ENCODE measurements at places on chromosomes 13 and 19. TPM values are rescaled to one million over a fixed set of nuclear protein-coding genes. Genes with fewer than 3 reads are reported as not detected.

COL5A3 gene
- 4.6 TPM for polyA plus RNA-seq

SBK2 gene
- polyA plus RNA-seq, result 0.91 TPM

FUT6 gene
- 0.03 TPM for polyA plus RNA-seq

ZNF575 gene
- polyA plus RNA-seq, result 0.35 TPM

MUC16 gene
- polyA plus RNA-seq, result not detected

FFAR1 gene
- not detected for polyA plus RNA-seq

ZNF470 gene
- polyA plus RNA-seq, result 2.1 TPM

PSG7 gene
- not detected for polyA plus RNA-seq

ZNF493 gene
- polyA plus RNA-seq, result 1.1 TPM

ZNF560 gene
- 0.04 TPM for polyA plus RNA-seq

TMED1 gene
- polyA plus RNA-seq, result 79.3 TPM

RFPL4A gene
- polyA plus RNA-seq, result not detected

NKPD1 gene
- polyA plus RNA-seq, result 0.18 TPM

NDUFA3 gene
- 338 TPM for polyA plus RNA-seq

TYK2 gene
- polyA plus RNA-seq, result 41.7 TPM

HTR2A gene
- polyA plus RNA-seq, result 0.04 TPM

FZR1 gene
- 20.3 TPM for polyA plus RNA-seq

SACS gene
- polyA plus RNA-seq, result 6.3 TPM

OXGR1 gene
- polyA plus RNA-seq, result 0.06 TPM

TEAD2 gene
- polyA plus RNA-seq, result 15.0 TPM

MEIOSIN gene
- 0.01 TPM for polyA plus RNA-seq

VSIG10L gene
- polyA plus RNA-seq, result 1.5 TPM

SNAPC2 gene
- polyA plus RNA-seq, result 10.2 TPM

FPR3 gene
- polyA plus RNA-seq, result 0.66 TPM

ZNF100 gene
- 5.1 TPM for polyA plus RNA-seq

ATP4A gene
- not detected for polyA plus RNA-seq

Measured in psoas muscle (tissue), 8 donors.